NCI-H524 treated with DMSO at 0.1 percent for 48 hours (cell line): ENCODE measurements at places on chromosomes 11 and 22.

GRCh38 chr11:9092853-9093778 lies 1.7 kb upstream of the SCUBE2 start:
- no peak for DNase-seq

- DNase-seq, result no peak
Observed at GRCh38 chr11:15569305-15570025, 454.7 kb downstream of the INSC start.

DNA sequence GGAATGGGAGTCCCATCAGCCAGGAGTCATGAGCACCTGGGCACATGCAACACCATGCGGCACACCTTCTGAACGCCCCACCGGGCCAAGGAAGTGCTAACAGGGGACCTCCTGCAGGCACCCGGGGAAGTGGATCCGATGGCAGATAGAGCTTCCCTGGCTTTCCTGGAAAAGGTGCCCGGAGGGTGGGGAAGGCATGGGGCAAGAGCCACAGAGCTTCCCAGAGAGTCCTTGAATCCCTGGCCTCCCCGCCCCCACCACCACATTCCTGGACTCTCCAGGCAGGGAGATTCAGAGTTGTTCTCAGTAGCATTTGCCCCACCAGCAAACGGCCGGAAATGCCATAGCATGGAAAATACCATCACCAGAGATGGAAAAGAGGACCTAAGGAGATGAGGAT lies 8.3 kb downstream of the TRIM29 start:
- DNase-seq, result no peak

- no peak for DNase-seq
Observed at GRCh38 chr11:64081745-64082442, 46.2 kb downstream of the FLRT1 start.

DNA sequence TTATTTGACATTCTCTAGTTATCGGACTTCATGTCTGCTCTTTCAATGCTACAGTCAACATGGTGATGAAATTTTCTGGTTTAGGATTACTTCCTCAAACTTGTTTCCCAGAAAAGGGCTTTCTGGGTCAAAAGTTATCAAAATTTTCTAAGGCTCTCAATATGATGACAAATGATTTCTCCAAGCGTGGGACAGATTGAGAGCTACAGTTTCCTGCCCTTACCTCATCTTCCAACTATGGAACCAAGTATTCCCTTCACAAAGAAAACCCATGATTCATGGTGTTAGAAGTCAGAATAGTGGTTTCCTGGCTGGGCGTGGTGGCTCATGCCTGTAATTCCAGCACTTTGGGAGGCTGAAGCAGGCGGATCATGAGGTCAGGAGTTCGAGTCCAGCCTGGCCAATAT lies 17.8 kb downstream of the MYO18B start:
- DNase-seq, result no peak

DNA sequence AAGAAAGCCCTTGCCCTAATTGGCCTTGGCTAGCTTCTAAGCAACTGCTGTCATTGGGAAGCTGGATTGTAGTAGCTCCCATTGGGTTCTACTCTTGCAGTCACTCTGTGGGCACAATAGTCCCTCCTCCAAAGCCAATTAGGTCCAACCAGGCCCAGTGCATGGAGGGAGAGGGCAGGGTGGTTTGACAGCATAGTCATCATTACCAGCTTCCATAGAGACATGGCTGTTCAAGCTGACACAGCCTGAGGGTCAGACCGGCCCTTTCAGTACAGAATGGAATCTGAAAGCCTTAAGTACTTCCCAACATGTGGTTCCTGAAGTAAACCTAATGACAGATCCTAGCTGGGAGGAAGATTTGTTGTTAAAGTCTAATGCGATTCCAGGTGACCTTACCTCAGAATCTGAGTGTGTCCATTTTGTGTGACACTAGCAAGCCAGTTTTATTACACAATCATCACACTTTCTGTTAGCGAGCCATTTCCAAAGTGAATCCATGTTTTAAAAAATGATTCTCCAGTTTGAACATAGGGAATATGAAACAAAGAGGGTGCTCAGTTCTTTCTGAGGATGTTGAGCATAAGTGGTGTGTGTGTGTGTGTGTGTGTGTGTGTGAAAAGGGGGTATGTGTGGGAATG lies 6.9 kb downstream of the PLET1 start:
- no peak for DNase-seq

GRCh38 chr11:63915961-63916836 lies 765 bp downstream of the RCOR2 start:
- DNase-seq, result no peak

GRCh38 chr22:41001722-41002122 lies 50.5 kb downstream of the RBX1 start:
- no peak for DNase-seq

DNA sequence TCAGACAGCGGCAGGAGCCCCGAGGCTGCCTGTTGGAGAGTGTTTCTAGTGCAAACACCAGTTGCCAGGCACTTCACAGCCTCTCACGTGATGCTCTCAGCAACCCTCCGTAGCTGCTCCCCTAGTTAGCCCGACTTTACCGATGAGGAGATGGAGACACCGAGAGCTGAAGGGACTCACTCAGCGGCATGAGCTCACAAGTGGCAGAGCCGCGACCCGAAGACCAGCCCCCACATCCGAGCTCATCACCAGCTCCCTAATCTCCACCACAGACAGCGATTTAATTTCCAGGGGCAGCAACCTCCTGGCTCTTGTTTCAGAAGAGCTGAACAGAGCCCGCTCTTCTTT lies 28.7 kb upstream of the RTL6 start:
- peak; percentile 40 for DNase-seq

GRCh38 chr11:36164506-36165250 lies 124.5 kb downstream of the COMMD9 start:
- no peak for DNase-seq

GRCh38 chr11:108803776-108804175 lies 138.9 kb downstream of the DDX10 start:
- DNase-seq, result no peak

- no peak for DNase-seq
Observed at GRCh38 chr11:47225552-47226400, 11.0 kb downstream of the DDB2 start.

- DNase-seq, result no peak
Observed at GRCh38 chr11:22193348-22194051, 615 bp downstream of the ANO5 start.

- no peak for DNase-seq
Observed at GRCh38 chr11:8234425-8234821, 29.3 kb downstream of the LMO1 start.

DNA sequence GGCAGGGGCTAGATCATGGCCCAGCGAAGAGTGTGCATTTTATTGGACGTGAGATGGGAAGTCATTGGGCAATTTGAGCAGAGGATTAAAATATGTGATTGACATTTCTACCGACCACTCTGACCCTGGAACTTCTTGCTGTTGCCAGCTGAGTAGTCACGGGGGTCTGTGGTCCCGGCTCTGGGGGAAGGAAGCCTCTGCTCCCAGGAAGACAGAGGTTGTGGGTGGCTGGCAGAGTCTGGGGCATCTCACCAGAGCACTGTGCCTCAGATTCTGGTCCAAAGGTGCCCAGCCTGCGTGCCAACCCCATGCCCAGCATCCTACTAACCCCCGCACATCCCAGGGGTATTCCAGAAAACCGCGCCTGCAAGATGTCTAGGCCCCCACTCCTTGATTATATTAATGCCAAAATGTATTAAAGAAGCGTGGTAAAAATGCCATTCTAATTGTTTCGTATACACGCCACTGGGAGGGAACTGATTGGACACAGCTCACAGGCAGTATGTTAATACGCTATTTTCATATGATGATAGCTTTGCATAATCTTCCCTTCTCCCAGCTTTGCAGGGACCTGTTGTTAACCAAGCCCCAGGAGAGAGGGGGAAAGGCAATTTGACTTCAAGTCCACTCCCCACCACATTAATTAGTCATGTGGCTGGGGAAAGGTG lies 25.3 kb upstream of the LMO1 start:
- peak; percentile 55 for DNase-seq

DNA sequence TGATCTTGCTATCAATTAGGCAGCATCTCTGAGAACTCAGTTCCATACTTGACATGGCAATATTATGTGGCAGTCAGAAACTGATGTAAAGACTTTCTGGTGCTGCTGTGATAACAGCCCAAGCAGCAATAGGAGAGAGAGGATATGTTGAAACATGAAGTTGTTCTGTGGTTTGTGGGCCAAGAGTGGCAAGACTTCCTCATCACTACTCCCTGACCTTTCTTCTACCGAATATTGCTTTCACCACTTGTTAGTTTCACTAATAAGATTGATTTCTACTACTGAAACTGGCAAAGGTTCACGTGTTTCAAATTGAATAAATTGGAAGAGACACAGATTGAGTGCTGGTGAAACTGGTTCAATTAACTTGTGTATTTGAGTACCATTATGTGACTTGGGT lies 852.6 kb upstream of the RAG2 start:
- no peak for DNase-seq

DNA sequence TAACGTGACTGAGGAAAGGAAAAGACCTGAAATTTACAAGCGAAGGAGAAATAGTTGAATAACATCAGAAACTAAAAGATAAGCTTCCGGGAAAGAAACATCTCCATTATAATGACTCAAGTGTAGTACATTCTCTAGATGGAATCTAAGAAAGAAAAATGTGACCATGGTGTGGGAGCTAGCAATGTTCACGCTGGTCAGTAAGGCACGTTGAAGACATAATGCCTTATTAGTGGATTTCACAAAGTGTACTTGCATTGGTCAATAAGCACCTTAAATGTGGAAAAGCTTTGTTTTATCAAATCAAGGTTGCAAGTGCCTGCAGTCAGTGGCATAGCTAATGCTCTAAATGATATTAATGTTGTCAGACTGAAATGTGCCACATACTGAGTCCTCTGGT lies 2.8 kb upstream of the LARGE1 start:
- DNase-seq, result no peak

DNA sequence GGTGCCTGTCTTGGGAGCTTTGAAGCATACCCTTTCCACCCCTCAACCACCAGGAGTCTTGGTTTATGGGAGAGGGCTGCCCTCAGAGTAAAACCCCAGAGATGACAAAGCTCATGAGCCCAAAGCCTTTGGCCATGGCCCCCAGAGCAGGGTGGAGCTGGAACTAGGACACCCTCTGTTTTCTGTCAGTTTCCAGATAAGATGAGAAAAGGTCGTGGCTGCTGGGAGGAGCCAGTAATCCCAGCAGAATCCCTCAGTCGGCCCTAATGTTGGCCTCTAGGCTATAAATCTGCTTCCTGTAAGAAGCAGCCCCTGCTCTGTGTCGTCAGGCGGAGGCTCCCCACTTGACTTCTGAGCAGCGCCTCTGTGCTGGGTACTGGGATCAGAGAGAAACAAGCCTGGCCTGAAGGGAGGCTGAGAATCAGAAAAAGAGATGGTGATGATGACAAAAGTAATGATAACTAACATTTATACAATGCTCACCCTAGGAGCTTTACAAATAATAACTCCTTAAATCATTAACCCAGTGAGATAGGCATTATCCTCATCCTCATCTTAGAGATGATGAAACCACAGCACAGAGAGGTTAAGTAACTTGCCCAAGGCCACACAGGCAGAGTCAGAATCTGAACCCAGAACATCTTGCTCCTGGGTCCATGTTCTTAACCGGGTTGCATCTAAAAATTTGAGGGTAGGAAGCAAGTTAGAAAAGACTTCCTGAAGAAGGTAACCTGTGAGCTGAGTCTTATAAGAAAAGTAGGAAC lies 471.4 kb downstream of the SOX6 start:
- DNase-seq, result no peak

- no peak for DNase-seq
Observed at GRCh38 chr11:21492931-21493330, 700.0 kb upstream of the ANO5 start.

DNA sequence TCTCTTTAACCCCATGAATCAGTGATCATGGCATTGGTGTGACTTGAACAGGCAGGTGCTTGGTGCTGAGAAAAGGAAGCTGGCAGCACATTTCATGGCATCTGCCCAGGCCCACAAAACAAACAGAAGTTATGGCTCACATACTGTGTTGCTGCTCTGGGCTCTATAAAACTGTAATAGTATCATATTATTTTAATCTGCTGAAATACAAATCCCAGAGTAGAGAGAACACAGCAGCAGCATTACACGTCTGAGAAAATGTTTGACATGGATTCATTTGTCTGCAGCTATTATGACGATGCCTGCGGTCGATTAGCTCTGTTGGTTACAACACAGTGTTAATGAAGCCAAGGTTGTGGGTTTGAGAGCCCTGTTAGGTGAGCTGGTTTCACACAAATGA lies 80.8 kb downstream of the ALX4 start:
- no peak for DNase-seq

- no peak for DNase-seq
Observed at GRCh38 chr11:111269146-111269868, 23.8 kb downstream of the POU2AF2 start.

DNA sequence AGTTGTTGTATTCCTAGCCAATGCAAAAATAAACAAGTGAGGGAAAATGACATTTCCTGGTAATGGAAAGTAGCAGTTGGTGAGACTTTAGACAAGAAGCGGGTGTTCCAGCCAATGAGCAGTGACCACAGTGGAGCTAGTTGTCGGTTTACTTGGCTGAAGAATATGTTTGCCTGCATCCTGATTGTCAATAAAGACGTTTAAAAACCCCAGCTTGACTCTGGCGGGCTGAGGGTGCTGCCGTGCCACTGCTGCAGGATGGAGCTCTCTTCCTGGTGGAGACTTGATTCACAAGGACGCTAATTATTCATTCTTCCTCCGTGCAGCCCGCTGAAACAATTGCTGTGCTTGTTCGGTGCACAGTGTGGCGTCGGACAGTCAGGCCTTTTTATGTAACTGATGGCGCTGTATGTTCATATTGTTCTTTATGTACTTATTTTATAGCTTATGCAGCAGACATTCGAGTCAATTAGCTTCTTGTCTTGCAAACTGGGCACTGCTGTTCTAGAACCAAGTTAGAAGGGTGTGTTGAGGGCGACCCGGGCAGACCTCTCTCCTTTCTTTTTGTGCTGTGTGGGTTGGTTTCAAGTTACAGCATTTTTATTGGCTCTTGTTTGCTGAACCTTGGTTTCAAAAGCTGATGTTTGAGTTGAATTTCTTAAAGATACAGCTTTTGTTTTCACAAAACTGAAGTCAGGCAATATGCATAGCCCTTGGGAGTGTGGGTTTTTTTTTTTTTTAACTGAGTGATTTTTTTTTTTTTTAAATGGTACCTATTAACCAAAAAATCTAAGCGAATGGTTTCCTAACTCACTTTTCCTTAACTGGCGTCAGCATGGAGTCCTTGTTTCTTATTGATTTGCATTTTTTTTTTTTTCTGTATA lies 153.9 kb downstream of the TEAD1 start:
- no peak for DNase-seq

GRCh38 chr22:40613067-40613466 lies 23.5 kb downstream of the MRTFA start:
- DNase-seq, result no peak

- DNase-seq, result no peak
Observed at GRCh38 chr11:126518972-126519690, 163.6 kb downstream of the ST3GAL4 start.
